Sciatic nerve (tissue), 2 donors: ENCODE measurements at places on chromosomes 11 and 22.

GRCh38 chr11:124633355-124633754, 10.7 kb downstream of the TBRG1 start:
- no peak for DNase-seq

- DNase-seq = no peak
These were observed 33.8 kb downstream of the TNRC6B start for GRCh38 chr22:40211476-40212054.

DNA sequence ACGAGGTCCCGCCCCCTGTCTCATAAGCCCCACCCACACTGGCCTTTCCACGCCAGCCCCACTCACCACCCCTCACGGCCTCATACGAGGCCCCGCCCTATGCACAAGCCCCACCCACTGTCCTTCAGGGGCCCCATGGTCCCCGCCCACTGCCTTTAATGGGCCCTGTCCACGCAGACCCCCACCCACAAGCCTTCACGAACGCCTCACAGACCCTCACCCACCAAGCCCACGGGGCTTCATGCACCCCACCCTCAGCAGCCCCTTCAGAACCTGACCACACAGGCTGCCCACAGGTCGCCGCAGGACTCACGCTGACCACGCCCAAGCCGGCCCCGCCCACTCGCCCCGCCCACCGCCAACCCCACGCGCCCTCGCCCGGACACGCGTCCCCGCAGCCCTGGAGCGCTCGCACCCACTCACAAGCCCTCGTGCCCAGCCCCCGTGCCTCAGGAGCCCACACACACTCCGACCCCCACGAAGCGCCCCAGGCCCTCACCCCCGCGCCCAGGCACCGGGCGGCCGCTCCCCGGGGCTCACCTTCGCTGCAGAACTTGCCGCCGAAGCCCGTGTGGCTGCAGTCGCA, 10.5 kb downstream of the NRXN2 start:
- DNase-seq = no peak

- no peak for DNase-seq
These were observed 62.5 kb upstream of the OR4B1 start for GRCh38 chr11:48154151-48154550.

- no peak for DNase-seq
These were observed 6.2 kb downstream of the SHISA8 start for GRCh38 chr22:41908411-41909309.

GRCh38 chr11:2529636-2530035, 84.8 kb downstream of the KCNQ1 start:
- peak; percentile 48 for DNase-seq

GRCh38 chr22:46966495-46966845, 204.0 kb downstream of the TBC1D22A start:
- DNase-seq = no peak

- no peak for DNase-seq
These were observed 432.2 kb downstream of the TBC1D22A start for GRCh38 chr22:47194476-47195155.

DNA sequence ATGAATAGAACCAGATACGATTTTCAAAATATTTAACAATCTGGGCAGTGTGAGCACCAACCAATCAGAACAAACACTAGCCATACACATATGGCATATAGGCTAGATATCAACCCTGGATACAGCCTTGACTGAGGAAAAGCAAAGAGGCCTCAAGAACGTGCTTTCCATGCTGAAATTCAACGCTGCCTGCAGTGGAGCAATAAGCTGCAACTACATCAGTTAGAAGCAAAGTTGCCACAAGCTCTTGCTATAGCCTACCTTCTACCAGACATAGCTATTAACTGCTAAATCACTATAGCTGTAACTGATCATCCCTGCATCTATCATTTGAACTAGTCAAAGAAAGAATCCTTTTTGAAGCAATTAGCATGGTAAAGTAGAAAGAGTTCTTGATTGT, 42.5 kb downstream of the DENND5A start:
- no peak for DNase-seq

DNA sequence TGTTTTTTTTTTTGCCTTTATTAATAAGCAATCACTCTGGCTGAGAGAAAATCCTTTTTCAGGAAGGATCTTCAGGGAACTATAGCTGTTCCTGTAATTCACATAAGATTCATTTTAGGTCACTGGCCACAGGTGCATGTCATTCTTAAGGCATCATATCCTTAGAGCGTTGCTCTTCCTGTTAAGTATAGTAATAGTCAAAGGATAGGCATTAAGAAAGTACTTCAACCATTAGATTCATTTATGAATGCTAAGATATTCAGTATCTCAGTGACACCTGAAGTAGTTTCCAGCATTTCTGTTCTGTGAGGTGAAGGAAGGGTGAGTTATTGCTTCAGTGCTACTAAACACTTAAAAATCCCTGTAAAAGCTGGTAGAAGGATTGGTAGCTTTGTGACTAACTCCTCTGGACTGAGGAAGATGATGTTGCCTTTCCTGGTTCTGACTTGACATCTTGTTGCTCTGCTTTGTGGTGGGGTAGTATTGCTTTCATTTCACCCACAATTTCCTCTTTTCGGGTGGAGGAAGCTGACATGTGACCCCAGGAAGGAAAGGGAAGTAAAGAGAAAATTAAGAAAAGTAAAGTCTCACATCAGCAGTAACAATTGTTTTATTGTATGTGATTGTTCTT, 34.7 kb downstream of the RNF169 start:
- no peak for DNase-seq

- no peak for DNase-seq
These were observed 18.4 kb downstream of the TSPAN4 start for GRCh38 chr11:861105-861479.

- no peak for DNase-seq
These were observed 6.9 kb upstream of the GAL start for GRCh38 chr11:68677432-68677831.

DNA sequence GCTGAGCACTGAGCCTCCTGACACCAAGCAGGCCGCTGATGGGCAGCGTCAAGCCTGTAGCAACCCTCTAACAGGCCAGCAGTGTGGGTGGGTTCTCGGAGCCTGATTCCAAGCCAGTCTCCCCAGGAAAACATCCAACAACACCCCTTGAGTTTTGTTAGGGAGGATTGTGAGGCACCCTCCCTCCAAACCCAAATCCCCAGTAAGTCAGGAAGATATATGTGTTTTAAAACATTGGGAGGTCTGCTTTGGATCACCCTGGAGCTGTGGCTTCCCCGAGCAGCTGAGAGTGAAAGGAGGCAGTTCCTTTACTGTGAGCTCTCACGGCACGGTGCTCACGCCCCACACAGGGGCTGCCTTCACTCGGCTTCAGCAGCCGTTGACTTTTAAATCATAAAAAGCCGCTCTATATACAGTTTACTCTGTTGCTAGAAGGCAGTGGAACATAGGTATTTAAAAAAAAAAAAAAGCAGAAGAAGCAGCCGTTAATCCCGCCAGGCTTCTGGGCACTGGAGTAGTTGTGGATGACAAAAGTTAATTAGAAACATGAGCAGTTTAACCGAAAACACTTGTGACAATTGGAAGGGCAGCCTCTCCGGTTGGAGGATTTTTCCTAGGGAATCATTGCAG, 218.6 kb downstream of the NAV2 start:
- no peak for DNase-seq
